ENCODE measurements at places on chromosomes 2 and 18.

- DNase-seq: no peak
Measured at GRCh38 chr2:85255813-85256594, 71.8 kb downstream of the TGOLN2 start.

DNA sequence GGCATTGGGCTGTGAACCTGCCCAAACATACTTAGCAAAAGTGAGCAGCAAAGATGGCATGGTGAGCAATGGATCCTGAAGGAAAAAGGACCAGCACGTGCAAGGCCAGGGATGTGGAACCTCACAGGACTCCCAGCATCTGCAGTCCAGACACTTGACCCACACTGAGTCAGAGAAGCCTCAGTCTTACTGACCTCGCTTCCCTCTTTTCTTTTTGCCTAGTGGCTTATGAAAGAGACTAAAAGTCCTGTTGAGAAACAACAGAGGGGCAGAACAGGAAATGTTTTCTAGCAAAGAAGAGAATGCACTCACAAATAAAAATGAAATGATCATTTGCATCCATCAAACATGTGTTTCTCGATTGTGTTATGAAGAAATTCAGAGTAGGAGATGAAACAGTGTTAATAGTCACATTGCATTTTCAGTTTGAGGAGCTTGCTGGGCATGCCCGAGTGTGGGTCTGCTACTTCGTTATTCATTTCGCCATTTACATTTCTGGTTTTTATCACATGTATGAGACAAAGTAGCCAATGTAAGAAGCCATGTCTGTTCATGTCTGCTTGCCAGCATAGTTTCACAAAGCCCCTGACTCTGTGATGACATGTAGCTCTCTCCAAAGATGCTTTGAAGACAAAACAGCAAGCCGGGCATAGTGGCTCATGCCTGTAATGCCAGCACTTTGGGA is 118.4 kb downstream of the INO80D start:
- DNase-seq: no peak

GRCh38 chr2:2296400-2296799 is 34.7 kb downstream of the MYT1L start:
- DNase-seq: no peak

DNA sequence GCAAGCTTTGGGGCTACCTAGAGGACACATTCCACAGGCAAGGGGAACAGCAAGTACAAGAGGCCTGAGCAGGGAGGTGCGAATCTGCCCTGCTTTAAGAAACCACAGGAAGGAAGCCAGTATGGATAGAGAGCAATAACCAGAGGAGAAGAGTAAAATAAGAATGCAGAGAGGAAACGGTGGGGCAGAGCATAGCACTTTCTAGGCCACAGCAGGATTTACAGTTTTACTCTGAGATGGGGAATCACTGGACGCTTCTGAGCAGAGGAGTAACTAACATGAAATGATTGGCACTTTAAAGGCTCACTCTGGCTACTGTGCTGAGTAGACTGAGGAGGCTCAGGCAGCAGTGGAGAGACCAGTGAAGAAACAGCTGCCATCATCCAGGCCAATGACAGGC is 23.8 kb downstream of the AAK1 start:
- DNase-seq: no peak
